ENCODE measurements at places on chromosomes 12 and 14.

GRCh38 chr12:71430756-71431155, 8.8 kb upstream of the LGR5 start:
- DNase-seq = no peak

- DNase-seq = peak; percentile 29
These were observed 17.4 kb downstream of the ISCA2 start for GRCh38 chr14:74510959-74511409.

DNA sequence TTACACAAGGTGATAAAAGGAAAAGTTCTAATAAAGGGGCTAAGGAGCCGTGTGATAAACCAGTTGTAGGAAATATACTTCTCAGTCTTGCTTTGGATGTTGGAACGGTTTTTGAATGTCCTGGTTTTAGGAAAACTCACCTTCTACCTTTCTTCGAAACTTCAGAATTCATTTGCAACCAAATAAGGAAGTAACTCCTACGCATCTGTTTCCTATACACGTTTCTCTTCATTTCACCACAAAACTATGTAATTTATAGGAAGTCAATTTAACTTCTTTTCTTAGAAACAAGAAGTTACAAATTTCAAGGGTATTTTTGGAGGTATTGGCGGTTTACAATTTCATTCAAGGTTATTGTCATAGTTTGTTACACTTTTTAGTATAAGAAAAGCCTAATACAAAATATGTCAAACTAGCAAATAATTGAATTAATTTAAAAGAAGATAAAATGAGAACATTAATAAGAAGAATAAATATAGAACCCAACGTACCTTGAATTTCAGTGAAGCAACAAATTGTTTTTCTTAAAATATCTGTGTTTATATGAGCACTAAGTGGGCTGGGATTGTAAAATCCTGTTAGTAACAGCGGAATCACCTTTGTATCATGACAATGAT, 33.2 kb upstream of the CD69 start:
- DNase-seq = peak; percentile 33

DNA sequence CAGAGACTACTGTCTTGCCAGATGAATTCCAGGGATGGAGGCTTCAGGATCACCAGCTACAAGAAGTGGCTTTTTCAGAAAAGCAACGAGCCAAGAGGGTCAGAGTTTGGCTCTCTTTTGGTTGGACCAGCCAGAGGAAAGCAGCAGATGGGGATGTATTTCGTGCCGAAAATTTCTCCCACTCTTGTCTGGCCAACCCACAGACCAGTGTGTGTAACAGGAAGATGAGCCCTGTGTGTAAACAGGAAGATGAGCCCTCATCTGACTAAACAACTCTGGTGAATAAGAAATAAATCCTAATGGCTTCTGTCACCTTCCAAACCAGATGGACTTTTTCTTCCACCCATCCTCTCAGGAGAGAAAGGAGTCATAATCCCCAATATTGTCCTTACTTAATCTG, 13.1 kb downstream of the GPR68 start:
- no peak for DNase-seq

GRCh38 chr14:44589180-44589579, 82.1 kb upstream of the FSCB start:
- DNase-seq = no peak
